ENCODE measurements at places on chromosomes 4 and X.

GRCh38 chr4:62168681-62169080 is 968.6 kb downstream of the ADGRL3 start:
- DNase-seq, result no peak

DNA sequence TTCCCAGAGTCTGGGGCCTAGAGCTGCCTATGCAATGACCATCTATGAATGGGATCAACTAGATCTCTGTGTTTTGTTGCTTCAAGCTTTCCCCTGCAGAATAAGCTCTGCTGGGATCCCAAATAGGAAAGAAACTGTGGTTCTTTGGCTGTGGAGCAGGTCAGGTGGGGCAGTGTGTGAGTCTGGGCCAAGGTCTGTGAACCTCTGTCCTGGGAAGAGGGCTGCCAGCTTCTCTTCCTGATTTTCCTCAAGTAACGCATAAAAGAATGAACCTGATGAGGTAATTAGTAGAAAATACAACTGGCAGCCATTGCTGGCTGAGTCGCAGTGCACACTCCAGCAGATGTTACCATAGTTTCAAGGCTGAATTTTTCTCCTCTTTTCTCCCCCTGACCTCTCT is 4.6 kb upstream of the PIN4 start:
- DNase-seq, result no peak

- DNase-seq, result no peak
These were observed 7.6 kb downstream of the FABP2 start for GRCh38 chr4:119314356-119314755.

DNA sequence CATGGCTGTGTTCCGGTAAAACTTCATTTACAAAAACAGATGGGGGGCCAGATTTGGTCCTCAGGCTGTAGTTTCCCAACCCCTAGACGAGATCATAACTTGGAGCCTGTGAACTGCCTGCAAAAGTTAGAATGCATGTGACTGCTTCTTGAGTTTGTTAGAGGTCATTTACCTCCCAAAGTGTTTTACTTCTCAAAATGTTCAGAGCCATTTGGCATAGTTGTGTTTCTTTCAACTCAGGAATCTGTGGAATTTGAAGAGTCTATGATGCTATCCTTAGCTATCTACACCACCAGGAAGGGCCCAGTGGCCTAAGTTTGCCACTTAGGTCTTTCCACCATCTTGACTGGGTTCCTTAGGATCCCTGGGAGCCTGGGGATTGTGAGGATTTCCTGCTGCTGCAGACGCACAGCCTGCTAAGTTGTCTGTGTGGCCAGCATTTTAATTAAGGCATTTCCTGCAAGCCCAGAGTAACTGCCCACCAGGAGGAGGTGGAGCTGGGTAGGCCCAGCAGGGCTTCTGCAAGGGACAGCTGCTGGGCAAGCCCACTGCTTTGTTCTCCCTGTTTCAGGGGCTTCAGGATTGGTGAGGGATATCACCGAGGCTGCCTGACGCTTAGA is 53.1 kb downstream of the CCNI start:
- no peak for DNase-seq

GRCh38 chr4:3256230-3257102 is 7.5 kb downstream of the MSANTD1 start:
- DNase-seq, result no peak

DNA sequence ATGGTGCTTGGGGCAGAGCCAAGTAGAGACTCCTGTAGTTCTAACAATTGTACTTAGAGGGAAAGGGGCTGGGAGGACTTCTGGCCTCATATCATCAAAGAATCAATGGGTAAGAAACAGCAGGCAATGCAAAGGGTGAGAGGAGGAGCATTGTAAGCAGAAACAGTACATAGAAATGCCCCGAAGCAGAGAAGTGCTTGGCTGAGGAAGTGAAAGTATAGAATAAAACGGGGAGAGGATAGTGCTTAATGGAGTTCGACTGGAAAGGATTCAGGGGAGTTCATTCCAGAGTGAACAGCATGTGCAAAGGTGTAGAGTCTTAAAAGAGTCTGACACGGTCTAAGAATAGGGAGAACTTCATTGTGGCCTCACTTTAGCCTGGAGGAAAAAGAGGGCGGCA is 103.0 kb downstream of the SYNPO2 start:
- no peak for DNase-seq

DNA sequence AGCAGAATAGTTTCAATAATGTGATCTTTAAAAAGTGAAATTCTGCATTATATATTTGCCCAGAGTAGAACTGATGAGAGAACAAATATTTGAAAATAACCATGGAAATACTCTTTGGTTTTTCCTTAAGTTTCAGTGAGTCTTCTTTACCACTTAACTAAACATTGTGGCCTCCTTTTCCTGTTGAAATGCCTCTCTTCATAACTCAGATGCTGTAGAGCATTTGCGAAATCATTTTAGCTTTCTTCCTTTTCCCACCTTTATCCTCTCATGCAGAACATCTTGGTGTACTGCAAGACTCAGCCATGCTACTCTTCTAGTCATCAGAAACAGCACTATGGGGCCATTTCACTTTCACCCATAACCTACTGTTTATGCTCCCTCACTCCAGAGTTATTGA is 48.2 kb downstream of the CASK start:
- no peak for DNase-seq

- no peak for DNase-seq
These were observed 82.6 kb upstream of the GYPA start for GRCh38 chr4:144223149-144223548.

GRCh38 chr4:109588176-109588575 is 28.1 kb downstream of the MCUB start:
- no peak for DNase-seq

DNA sequence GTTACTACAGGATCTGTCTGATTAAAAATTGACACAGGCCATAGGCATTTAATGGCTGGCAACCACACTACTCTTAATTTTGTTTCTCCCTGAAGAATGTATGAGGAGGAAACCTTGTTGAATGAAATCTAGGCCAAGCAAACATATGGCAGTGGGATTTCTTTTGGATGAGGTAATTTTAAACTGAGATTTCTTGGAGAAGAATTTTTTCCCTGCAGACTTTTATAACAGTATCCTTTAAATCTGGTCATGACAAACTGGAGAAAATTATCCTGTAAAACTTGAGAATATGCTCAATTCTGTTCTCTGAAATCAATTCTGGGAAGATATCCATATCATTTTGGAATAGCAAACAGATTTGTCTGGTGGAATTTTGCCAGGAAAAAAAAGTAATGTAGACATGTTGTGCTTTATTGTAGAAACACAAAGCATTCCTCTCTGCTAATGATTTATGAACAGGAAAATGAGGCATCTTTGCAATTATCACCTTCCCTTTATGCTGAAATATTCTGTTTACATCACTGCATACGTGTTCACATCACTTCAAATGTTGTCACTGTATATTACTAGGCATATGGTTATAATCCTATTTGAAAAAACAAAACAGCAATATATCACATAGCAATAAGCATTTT is 108.3 kb upstream of the ARSJ start:
- no peak for DNase-seq

- no peak for DNase-seq
These were observed 89.4 kb downstream of the FTHL17 start for GRCh38 chrX:30982467-30982866.
